RPMI8226 (cell line): ENCODE measurements at places on chromosomes 16 and 17.

DNA sequence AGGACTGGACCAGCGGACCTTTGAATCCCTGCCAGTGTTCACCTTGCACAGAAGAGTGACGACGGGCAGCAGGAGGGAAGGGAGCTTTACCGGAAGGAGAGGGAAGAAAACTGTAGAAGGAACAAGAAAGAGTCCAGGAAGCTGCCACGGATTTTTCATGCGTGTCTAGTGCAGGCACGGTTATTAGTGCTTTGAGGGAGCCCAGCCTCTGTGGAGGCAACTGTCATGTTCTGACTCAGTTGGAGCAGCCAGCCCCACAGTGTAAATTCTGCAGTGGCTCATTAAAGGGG, 6.5 kb upstream of the HOXB13 start:
- no peak for DNase-seq

DNA sequence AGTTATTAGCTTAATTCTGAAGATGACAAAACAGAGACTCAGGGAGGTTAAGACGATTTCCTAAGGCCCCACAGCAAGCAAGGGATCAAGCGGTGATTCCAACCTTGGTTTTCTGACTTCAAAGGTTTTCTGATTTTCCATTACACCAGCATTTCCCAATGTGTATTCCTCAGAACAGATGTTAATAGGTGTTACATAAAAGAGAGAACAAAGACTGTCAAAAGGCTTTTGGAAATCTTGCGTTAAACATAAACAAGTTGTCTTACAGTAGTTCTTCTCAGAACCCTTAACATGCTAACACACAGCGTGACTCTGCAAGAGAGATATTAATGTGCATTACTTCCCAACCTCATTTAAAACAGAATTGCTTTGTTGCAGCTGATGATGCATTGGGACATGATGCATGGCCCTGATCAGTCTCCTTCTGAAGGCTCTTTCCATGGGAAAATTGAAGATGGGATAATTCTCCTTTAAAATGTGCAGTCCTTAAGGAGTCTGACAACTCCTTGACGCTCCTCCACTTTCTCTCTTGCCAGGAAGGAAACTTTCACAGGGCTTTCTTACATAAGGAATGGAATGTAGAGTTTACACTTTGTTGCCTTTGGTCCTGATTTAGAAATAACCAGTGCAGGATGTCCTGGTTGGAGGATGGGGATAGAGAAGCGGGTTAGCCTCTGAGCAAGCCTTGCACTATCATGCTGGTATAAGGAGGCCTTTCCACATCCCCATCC, 21.5 kb upstream of the MMD start:
- no peak for DNase-seq

- DNase-seq: peak; percentile 27
Observed at GRCh38 chr16:61148930-61149329, 887.3 kb downstream of the CDH8 start.

DNA sequence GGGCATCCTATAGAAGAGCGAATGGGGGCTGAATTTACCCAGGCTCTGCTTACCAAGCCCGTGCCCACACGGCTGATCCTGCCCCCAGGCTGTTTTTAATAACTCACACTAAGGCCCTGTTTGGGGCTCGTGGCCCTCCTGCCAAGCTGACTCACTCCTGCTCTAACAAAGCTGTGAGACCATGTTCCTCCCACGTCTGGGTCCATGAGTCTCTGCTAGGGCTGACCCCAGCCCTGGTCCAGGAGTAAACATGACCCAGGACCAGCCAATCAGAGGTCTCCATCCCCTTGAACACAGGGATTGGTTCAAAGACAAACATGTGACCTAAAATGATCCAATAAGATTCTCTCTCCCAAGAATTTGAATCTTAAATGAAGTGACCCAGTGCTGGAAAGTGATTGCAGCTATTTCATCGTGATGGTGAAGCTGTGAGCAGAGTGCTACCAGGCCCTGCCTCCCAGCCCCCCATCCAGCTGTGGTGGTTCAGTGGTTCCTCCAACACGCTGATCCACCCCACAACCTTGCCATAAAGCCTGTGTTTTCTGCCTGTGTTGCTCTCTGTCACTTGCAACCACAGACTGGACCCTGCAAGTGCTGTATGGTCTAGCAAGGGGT, 57.2 kb downstream of the C16orf82 start:
- no peak for DNase-seq

DNA sequence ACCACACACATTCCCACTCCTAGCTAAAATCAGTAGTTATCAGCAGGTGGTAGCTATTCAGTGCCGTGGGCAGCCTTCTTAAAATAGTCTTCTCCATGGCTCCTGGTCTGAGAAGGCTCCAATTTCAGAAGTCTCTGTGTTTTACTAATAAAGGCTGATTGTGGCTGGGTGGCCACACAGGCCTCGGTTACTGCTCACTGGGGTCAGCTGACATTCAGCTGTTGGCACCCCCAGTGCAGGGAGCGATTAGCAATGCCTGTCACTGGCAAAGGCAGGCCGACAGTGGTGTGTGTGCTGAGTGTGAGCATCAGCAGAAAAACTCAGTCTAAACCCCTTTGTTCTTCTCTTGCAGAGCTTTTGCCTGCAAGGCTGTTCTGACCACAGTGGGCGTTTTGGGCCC, 16.6 kb upstream of the DBNDD1 start:
- DNase-seq: no peak

GRCh38 chr16:29192329-29193247, 207.7 kb downstream of the LAT start:
- DNase-seq: no peak

- no peak for DNase-seq
Observed at GRCh38 chr16:13839577-13839976, 80.4 kb upstream of the ERCC4 start.

DNA sequence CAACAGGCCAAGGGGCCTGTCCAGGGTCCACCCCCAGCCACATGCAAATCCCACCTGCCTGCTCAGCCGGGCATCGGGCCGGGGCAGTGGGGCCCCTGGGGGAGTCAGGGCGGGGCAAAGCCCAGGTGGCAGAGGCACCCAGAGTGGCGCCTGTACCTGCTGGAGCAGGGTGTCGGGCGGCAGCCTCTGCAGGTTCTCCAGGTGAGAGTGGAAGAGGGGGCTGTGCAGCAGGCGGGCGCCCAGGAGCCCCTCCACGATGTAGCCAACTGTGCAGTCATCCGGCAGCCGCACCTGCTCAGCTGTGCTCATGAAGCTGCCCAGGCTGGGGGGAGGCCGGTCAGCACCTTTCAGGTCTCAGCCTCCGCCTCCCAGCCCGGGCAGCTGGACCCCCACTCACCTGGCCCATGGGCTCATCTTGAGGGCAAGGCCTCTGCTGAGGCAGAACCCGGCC, 2.1 kb downstream of the RFNG start:
- no peak for DNase-seq

- no peak for DNase-seq
Observed at GRCh38 chr17:74833501-74834377, 25.9 kb downstream of the GRIN2C start.

GRCh38 chr17:81951785-81952684, 5.0 kb upstream of the MYADML2 start:
- DNase-seq: no peak

GRCh38 chr17:73548620-73549311, 95.5 kb downstream of the SDK2 start:
- no peak for DNase-seq

DNA sequence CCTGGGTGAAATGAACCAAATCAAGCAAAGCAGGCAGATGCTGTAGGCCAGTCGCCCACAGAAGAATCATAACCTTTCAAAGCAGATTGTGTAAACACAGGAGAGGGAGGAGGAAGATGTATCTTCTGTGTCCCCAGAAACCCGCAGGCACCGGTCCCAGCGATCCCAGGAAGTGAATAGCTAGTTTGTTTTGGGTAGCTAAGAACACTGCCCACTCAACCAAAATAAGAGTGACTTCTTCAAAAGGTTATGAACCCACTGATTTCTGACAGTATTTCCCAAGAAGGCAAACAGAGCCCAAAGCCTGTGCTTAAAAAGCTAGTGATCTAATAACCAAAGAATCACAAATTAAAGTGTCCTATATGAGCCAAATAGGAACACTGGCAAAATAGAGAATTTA, 67.8 kb downstream of the GRIN2A start:
- DNase-seq: no peak

DNA sequence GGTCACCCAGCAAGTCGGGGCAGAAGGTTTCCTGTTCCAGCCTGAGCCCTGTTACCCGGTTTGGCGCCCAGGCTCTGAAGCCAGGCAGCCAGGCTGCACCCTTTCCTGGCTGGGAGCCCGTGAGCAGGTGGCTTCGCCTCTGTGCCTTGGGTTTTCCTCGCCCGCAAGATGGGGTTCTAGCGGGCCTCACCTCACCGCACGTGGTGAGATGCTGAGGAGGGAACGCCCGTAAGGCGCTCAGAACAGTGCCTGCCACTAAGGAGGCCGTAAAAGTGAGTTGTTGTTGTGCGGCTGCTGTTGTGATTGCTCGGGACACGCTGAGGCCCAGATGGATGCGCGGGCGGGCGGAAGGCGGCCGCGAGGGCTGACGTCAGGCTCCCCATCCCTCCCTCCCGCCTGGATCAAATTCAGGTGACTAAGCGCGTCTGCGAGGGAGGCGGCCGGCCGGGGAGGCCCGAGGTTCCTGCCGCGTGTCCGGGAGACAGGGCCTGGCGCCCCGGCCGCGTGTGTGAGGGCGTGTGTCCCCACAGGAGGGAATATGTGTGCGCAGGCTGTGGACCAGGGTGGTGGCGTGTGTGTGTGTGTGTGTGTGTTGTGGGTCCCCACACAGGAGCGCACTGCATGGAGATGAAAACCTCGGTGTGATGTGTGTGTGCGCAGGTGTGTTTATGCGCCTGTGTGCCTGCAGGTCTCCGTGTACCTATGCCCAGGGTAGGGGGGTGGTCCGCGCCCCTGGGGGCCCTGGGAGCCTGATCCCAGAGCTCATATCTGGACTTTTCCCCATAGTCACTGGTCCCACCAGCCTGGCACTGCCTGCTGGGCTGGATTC, 4.3 kb downstream of the CAMKK1 start:
- no peak for DNase-seq
